CMK (cell line): ENCODE measurements at places on chromosomes 5 and 9.

DNA sequence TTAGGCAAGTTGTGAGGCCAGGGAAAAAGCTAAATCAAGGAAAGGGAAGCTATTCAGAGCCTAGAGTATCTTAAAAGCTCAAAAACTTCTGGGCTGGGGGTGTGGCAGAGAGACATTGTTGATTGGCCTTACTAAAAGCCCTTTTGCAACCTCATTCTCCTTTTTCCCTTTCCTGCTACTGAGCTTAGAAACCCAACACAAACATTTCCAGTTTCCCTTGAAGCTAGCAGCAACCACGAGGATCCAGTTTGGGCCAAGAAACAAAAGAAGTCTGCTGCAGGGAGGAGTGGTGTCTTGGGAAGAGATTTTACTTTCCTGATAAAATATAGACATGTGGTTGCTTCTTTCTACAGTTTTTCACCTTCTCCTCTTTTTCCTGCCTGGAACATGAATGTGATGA is 135.5 kb upstream of the KLF9 start:
- DNase-seq, result no peak

GRCh38 chr9:72592502-72593403 is 71.3 kb downstream of the TMC1 start:
- DNase-seq, result no peak

DNA sequence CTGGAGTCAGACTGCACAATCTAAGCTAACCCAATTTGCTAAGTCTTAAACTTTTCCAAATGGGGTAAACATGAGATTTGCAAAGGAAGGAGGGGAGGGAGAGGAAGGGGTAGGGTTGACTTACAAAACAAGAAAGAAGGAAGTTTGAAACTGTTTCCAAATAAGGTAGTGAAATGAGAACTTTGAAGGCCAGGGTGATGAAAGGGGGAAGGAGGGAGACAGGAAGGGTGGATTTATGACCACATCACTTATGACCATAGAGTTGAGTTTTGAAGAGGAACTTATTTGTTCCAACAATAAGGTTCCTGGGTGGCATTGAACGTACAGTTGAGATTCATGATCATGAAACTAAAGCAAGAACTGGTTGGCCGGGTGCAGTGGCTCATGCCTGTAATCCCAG is 72.5 kb upstream of the DAPK1 start:
- no peak for DNase-seq

- no peak for DNase-seq
These were observed 32.8 kb downstream of the AFAP1L1 start for GRCh38 chr5:149304195-149305078.

DNA sequence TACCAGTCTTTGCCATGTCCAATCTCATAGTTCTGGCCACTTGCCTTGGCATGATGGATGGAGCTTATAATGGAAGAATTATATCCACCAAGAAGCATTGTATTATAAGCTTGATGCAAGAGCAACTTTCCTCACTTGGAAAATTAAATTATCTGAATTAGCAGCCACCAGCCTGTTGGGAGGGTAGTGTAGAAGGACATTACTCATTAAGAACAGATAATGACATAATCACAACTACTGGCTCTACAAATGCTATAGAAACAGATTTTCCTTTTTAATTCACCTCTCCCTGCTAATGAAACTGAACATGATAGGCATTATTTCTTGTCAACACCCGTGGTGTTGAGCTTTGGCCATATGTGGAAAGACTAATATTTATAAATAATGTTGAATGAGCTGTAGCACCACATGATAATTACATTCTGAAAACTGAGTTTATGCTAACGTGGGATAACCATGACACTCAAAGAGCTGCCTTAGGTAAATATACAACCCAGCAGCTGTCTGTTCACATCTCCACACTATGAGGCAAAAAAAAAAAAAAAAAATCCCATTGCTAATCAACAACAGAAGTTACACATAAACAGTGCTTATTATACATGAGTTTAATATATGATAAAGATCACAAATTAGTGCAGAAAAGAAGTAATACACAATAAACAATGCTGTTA is 48.1 kb upstream of the NR4A3 start:
- DNase-seq, result no peak

DNA sequence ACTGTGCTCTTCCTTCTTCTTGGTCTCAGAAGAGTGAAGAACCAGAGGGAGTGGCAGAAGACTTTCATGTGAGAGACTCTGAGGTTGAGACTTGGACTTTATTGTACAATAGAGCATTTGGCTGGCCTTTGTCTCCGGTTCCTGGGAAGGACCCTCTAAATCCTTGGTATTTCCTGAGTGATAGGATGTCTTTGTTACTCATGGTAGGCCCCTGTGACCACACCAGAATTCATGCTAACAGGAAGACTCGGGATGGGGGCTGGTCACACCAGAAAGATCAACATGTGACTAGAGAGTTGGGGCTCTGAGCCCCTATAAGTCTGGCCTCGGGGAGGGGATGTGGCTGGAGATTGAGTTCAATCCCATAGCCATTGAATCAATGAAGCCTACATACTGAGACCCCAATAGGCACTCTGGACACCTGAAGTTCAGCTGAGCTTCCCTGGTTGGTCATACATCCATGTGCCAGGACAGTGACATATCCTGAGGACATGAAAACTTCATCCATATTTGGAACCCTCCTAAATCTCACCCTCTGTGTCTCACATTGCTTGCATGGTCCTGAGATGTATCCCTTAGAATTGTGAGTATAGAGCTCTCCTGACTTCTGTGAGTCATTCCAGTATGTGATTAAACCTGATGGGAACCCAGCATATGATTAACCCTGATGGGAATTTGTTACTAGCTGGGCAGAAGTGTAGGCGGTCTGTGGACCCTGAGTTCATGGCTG is 201.7 kb downstream of the GADD45G start:
- DNase-seq, result no peak

DNA sequence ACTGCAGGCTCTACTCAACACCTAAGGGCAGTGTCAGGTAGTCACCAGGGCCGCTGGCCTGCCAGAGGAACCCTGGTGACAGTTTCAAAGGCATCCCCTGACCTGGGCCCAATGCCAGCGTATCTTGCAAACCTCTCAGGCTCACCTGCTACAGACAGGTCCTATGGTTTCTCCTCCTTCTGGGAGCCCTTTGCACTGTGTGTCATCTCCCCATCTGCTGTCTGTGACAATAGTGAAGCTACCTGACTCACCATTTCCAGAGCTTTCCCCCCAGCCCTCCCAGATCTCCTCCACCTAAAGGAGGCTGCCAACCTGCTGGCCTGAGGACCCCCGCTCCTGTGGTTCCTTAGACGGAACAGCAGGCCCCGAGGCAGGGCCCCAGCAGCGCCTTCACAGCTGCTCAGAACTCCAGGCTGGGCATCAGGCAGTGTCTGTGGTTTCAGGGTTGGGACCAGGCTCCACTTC is 203.1 kb downstream of the FSTL4 start:
- no peak for DNase-seq

DNA sequence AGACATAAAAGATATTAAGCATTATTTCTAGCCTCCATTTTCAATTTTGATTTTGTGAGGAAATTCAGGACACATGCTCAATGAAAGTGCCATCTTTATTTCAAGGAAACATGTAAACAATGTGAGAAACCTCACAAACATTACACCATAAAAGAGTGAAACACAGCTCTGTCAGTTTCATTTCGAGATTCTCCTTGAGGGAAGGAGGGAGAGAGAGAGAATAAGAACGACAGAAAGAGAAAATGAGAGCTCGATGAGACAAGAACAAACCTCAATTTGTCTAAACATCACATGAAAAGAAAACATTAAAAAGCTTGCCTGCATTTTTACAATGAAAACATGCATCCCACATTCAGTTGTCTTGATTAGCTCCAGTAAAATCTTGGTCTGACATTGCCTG is 553.5 kb upstream of the MEF2C start:
- no peak for DNase-seq

- DNase-seq, result no peak
These were observed 5.2 kb downstream of the EXOC3 start for GRCh38 chr5:448061-448765.

DNA sequence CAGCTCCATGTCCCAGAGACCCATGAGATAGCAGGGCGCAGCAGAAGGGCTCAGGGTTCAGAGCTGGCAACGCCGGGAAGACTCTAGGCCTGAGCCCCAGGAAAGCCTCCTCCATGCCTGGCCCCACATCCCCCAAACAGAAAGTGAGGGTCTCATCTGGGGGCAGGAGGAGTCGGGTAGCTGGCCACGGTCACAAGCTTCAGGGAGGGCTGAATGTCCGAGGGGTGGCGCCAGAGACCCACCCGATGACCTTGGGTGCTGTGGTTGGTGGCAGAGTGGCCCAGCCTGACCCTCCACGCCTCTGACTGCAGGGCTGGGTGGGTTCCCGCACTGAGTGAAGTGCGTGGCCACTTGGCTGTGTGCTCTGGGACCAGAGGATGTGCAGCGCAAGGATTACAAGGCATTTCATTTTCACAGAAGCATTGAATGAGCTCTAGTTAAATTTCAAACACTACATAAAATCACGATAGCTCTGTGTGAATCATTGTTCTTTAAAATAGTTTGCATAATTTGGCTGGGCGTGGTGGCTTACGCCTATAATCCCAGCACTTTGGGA is 3.0 kb downstream of the C8G start:
- DNase-seq, result no peak

GRCh38 chr5:179880848-179881590 is 22.4 kb upstream of the MRNIP start:
- no peak for DNase-seq

GRCh38 chr9:16830806-16831205 is 39.7 kb downstream of the BNC2 start:
- DNase-seq, result no peak

DNA sequence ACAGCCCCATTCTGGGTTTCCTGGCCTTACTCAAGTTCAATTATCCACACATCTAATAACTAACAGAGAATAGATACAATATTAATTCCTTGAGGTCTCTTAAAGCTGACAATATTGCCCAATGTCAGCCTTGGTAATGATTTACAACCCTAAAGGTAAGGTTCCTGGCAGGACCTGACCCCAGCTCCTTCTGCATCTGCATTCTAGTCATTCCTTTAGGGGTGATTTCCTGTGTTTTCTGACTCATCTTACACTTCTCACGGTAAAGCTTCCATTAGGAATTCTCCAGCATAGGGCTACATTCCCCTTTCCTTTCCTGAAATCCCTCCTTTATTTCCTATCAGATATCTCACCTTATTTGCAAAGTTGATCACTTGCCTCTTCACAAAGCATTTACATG is 9.3 kb downstream of the HAVCR1 start:
- DNase-seq, result no peak

GRCh38 chr9:113649054-113649453 is 185.5 kb downstream of the RGS3 start:
- DNase-seq, result no peak

- no peak for DNase-seq
These were observed 86.2 kb upstream of the HSPA9 start for GRCh38 chr5:138661291-138661960.

DNA sequence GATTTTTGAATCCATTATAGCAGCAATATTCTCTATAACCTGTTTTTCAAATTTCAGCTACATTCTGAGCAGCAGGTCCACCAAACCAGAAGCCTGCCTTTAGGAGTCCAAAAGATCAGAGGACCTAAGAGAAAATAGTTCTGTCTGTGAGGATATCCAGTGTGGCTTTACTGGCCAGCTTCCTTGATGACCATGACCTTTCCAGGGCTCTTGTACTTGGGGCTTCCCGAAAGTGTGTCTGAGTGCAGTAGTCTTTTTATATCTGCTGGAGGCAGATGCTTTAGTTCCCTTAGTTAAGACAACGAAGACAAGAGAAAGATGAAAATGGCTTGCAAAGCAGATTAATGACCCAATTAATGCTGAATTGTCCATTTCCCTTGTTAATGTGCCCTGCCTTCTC is 72.4 kb downstream of the SGCD start:
- no peak for DNase-seq

GRCh38 chr9:111474385-111474784 is 9.8 kb downstream of the ECPAS start:
- DNase-seq, result no peak

- DNase-seq, result no peak
These were observed 86.7 kb upstream of the AGXT2 start for GRCh38 chr5:35134278-35135030.

GRCh38 chr5:17132444-17133083 is 84.9 kb upstream of the BASP1 start:
- peak; percentile 17 for DNase-seq

- DNase-seq, result no peak
These were observed 30.8 kb downstream of the RASEF start for GRCh38 chr9:83032065-83032625.
